Cortex of kidney (tissue), 1 donor: ENCODE measurements at places on chromosomes 7 and 10.

DNA sequence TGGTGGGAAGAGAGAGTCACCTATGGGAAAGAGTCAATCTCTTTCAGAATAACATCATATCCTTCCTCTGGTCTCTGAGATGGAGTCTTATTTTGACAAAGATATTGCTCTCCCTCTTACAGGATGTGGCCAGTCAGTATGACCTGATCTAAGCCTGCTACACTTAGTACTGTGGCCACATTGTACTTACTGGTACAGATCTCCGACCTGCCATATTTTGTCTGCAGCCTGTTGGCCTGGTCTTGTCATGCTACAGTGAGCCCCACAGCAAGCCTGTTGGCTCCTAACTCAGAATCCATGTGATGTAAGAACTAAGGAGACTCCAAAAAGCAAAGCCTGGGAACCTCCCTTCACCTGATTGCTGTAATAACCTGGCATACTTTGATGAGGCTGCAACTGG lies 377.8 kb downstream of the SFMBT2 start:
- DNase-seq = no peak

- DNase-seq = no peak
Measured at GRCh38 chr10:31508882-31509281, 189.9 kb downstream of the ZEB1 start.

GRCh38 chr7:137820677-137821420 lies 25.9 kb downstream of the DGKI start:
- no peak for DNase-seq

DNA sequence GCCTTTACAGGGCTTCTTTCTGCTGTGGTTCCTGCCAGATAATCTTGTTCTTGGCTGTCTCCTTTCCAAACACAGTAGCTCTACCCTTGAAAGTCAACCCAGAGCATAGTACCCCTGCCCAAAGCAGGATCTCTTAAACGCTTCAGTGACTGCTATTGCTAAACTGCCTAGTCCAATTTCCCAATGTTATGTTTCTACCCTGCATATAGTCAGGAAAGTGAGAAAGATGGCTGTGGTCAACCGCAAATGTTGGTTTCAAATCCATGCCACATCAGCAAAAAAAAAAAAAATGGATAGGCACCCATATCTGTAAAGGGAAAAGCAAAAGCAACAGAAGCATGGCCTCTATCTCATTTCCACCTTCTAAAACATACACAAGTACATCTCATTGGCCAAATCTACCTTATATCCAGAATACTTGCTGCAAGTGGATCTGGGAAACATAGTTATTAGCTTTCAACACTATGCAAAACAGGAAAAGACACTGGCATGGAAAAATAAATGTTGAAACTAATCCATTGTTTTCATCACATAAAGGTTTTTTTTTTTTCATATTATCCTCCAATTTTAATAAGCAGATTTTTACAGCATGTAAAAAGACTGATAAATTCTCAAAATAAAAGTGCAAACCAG lies 59.8 kb downstream of the DNAJC1 start:
- DNase-seq = no peak

- DNase-seq = no peak
Measured at GRCh38 chr10:29970012-29970396, 89.4 kb downstream of the JCAD start.

- DNase-seq = no peak
Measured at GRCh38 chr10:121572859-121573537, 25.2 kb downstream of the FGFR2 start.

DNA sequence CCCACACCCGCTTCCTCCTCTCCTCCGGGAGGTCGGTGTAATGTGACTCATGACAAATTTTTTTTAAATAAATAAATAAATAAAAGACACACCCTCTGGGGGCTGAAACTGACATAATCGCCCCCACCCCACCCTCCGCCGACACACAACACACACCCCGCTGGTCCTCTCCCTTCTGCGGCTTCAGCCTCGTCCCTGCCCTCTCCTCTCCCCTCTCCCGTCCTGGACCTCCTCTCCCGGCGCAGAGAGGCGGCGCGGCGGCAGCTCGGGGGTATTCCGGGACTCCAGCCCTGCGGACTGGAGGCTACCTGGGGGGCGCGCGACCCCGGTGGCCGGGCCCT lies 686 bp downstream of the ABI1 start:
- DNase-seq = no peak

DNA sequence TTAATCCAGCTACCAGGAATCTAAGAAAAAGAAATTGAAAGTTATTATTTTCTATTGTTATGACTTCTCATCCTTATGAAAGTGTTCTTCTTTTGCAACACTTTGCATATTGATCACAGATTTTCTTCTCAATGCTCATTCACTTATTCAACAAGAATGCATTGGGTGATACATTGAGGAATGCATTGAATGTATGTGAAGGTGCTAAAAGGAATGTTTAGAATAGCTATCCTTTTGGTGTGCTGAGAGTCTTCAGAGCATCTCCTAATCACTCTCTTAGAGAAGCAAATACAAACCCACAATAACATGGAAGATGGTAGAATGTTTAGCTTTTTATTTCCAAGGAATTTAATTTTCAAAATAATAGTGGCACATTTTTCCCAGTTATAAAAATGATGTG lies 122.1 kb upstream of the KMT2E start:
- DNase-seq = no peak

- no peak for DNase-seq
Measured at GRCh38 chr10:119190353-119190752, 11.7 kb upstream of the PRDX3 start.

DNA sequence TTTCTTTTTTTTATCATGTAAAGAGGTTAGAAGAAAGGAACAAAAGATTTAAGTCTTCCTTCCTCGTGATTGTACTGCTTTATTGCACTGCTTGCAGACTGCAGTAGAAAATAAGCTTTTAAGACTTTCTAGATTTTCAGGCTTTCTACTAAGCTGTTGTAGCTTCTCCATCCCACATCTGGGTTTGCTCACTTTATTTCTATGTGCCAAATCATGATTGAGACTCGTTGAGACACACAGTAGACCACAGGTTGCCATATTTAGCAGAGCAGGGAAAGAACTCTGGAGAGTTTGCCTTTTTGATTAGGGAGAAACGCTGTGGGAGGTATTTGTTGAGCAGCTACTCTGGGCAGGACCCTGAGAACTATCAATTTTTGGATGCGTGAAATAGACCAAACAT lies 89.2 kb upstream of the BTBD16 start:
- DNase-seq = no peak
